ENCODE measurements at places on chromosomes 7 and 10.

- no peak for DNase-seq
Measured at GRCh38 chr7:72334066-72334465, 78.1 kb downstream of the CALN1 start.

GRCh38 chr10:13938950-13939349 is 352.2 kb downstream of the PRPF18 start:
- DNase-seq = no peak

GRCh38 chr10:121639416-121639815 is 41.2 kb upstream of the FGFR2 start:
- no peak for DNase-seq

GRCh38 chr10:8389630-8390029 is 335.1 kb downstream of the GATA3 start:
- DNase-seq = no peak

All from GM04504 (cell line).